Stimulated activated CD8-positive, alpha-beta memory T cell treated with anti-CD3 and anti-CD28 coated beads, Interleukin-15, amount 100 ng/mL, for 24 hours (primary cell): ENCODE measurements at places on chromosomes 6 and 20.

DNA sequence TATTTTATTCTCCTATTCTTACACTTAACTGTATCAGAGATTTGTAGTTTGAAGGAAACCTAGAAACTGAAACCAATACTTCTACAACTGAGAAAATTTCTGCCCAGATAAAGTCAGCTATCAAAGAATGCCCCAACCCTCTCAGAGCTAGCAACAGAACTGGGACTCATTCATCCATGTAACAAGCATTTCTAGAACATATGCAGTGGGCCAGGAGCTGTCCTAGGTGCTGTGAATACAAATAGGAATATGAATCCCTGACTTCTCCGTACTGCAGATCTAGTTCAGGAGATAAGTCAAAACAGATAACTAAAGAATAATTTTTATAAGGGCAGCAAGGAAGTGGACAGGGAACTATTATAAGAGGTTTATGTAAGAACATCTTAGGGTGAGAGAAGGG, 654.1 kb upstream of the NOX3 start:
- no peak for DNase-seq

- DNase-seq, result no peak
Measured at GRCh38 chr6:105794239-105794638, 291.9 kb upstream of the PRDM1 start.

DNA sequence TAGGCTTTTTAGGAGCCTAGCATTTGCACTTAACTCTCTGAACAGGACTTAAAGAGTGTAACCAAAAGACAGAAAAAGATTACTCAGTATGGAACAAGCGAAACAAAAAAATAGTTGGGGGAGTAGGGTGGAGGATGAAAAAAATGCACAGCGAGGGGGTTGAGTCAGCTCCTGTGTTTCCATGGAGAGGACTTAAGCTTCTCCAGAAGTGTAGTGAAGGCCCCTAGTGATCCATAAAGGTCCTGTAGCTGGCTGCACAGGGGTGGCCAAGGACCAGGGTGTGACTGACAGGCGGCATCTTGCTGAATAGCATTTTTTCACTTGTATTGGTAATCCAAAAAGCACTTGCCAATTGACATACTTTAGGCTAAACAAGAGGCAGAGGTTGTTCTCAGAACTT, 533.9 kb downstream of the RFPL4B start:
- no peak for DNase-seq

DNA sequence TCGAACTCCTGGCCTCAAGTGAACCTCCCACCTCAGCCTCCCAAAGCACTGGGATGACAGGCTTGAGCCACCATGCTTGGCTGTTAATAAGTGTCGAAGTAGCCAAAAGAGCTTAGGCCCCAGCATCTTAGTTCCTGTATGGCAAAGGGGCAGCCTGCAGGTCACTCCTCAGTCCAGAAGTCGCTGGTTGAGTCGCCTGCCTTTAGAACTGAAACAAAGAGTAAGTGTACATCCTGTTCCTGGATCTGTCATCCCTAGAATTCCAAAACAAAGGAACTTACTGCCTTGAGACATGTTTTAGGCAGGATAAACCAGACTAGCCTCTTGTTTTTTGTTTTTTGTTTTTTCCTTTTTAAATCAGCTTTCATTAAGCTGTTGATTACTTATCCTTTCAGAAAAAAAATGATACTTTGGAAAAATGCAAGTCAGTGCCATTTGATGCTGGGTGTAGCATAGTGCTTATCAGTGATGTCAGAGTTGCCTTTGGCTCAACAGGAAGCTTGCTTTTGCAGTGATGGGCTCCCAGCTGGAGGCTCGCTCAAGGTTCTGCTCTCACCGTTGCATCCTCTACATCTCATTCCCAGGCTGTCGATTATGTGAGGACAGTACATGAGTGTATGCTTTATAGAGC, 9.0 kb downstream of the ACTR5 start:
- no peak for DNase-seq

- DNase-seq, result no peak
Measured at GRCh38 chr6:78611886-78612480, 255.4 kb upstream of the IRAK1BP1 start.

- no peak for DNase-seq
Measured at GRCh38 chr20:10322073-10323012, 103.7 kb downstream of the SNAP25 start.

DNA sequence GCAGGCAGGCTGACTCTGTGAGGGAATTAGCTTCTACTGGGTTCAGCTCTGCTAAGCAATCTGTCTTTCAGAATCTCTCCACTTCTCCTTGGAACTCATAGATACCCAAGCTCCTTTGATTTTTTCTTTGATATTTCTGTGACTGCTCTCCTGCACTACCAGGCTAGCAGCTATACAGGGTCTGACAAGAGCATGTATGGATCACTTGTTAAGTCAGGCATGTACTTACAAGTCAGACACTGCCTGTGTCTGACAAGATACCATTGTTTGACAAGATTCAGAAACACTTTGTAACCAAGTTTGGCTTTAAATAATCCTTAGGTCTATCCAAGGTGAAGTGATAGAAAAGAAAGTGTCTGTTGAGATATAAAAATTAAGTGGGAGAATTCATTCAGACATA, 79.5 kb downstream of the SESN1 start:
- DNase-seq, result no peak

GRCh38 chr6:53992522-53992921, 118.7 kb upstream of the MLIP start:
- no peak for DNase-seq

DNA sequence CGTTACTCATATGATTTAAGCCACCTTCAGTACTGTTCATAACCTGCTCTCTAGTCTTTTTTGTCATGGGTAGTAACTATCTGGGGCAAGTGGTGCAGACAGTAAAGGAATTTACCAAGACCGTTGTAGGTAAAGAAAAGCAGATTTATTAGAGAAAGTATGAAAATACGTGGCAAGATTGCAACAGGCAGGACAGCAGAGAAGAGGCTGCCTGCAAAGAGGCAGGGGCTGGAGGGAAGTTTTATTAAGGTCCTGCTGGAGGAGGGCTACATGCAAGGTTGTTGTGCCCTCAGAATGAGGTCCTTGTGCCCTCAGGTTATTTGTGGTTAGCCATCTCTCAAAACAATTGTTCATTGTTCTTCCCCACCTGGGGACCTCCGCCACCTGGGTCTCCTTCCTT, 444.3 kb downstream of the BCKDHB start:
- DNase-seq, result no peak

- no peak for DNase-seq
Measured at GRCh38 chr6:149482545-149483333, 2.1 kb downstream of the ZC3H12D start.

DNA sequence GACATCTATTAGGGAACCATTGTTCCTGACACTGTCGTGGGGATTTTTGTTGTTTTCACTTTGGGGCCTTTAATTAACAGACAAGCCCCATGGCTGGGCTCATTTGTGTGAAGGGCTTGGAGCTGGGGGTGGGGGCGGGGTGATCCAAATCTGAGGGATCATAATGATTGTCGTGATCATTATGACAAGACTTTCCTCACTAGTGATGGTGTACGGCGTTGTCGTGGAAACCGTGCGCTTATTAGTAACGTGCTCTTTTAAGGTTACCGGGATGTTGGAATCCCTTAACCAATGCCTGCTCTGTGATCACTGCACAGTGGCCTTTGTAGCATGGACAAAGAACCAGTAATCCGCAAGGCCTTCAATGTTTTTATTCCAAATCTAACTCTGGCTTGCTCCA, 18.6 kb downstream of the PDYN start:
- DNase-seq, result no peak

GRCh38 chr20:33846291-33846935, 35.3 kb downstream of the CHMP4B start:
- DNase-seq, result no peak

- DNase-seq, result no peak
Measured at GRCh38 chr6:105359419-105360370, 43.2 kb downstream of the PREP start.

GRCh38 chr6:41836022-41836659, 48.6 kb downstream of the TOMM6 start:
- no peak for DNase-seq

DNA sequence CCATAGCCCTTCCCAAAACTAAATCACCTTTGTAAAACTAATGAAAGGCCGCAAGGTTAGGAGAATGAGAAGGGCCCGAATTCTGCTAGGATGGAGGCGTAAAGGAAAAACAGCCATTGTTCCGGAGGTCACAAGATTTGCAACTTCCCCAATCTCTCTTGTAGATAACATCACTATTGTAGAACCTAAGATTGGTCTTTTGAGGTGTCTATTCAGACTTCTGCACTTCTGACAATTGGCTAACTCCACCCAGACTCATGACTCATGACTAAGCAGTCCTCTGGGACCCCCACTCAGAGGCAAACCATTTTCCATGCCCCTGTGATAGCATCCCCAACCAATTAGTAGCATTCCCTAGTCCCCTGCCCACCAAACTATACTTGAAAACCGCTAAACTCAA, 210.5 kb upstream of the SHLD1 start:
- no peak for DNase-seq

GRCh38 chr6:169896826-169897456, 145.5 kb downstream of the ERMARD start:
- no peak for DNase-seq

DNA sequence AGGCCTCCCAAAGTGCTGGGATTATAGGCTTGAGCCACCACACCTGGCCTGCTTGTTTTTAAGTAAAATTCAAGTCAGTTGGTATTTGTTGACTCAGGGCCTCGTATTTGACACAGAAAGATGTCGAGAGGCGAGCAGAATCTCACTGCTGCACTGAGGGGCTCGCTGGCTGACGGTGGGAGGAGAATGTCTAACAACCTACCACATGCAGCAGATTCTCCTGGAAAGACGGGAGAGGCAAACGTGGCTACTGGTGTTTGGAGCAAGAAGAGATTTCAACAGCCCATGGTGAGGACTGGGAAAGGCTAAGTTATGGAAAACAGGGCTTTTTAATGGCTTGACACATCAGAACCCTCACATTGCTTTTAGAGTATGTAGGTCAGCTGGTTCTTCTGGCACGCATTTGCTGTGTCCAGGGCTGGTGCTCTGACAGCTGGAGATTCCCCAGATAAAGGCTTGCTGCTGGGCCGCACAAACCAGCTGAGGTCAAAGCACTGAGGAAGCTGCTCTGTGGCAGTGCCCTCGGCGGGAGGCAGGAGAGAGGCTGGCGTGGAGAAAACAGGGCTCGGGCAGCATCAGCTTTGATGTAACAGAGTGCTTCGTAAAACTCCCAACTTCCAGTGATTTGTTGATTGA, 84.2 kb upstream of the FRMD1 start:
- DNase-seq, result no peak

- DNase-seq, result no peak
Measured at GRCh38 chr6:31877651-31878161, 1.1 kb downstream of the SLC44A4 start.

DNA sequence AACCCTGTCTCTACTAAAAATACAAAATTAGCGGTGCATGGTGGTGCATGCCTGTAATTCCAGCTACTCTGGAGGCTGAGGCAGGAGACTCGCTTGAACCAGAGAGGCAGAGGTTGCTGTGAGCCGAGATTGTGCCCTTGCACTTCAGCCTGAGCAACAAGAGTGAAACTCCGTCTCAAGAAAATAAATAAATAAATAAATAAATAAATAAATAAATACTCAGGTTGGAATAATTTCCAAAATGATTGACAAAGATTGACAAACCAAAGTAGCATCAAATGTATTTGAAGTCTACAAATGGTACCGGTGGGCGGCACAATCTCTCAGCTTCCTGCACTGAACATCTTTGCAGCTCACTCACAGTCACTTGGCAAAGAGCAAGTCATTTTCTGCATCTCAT, 144.1 kb upstream of the NRSN1 start:
- no peak for DNase-seq

DNA sequence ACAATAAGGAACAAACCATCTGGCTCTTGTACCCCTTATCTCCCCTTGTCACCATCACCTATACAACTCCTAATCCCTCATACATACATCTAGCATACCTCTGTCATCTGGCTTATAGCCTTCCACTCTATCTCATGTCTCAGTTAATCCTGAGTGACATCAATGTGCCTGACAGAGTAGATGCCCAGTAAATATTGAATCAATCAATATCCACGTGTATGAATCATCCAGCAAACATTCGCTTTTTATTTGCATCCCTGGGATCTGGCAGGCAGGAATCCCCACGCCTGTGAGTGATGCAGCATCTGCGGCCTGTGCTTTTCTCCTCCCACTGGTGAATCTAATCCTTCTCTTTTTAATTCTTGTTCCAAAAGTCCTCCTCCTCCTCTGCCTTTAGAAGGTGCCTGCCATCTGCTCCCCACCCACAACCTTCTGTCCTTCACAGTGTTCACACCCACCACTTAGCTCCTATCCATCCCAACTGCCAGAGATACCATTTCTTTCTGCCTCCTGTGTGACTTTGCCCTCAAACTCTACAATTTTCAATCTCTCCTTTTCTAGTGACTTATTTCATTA, 37.6 kb downstream of the ZNF391 start:
- no peak for DNase-seq

DNA sequence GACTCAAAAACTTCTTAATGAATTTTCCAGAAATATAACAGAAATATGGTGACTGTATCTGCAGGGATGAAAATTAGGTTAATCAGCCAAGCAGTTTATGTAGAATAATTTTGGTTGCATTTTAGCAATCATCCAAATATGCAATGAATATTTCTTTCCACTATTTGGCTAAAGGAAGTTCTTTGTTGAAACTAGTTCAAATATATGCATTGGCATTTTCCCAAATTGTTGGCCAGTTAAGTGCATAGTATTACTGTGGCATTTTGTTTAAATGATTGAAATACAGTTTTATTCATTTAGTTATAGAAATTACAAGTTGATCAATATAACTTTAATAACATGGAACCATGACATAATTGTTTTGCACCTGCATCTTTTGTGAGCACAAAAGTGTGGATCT, 115.5 kb downstream of the DOK5 start:
- no peak for DNase-seq

DNA sequence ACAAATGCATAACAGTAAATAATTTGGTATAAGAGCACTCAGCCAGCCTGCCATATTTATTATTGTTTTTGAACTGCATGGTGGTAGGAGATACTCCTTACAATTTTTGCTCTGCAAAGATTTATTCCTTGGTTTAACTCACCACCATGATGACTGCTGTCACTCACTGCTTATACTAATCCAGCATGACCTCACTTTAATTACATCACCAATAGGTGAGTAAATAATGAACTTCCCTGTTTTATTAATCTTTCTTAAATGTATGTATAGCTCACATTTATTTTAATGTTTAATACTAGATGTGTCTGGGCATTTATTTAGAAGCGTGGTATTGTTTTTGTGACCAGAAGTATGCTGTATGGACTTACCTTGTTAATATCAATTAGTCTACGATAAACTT, 12.8 kb upstream of the TP53TG5 start:
- DNase-seq, result no peak

- DNase-seq, result no peak
Measured at GRCh38 chr6:11353921-11354389, 121.5 kb upstream of the NEDD9 start.

- DNase-seq, result no peak
Measured at GRCh38 chr6:112144145-112144926, 56.9 kb downstream of the FAM229B start.

- no peak for DNase-seq
Measured at GRCh38 chr6:28809947-28810658, 113.7 kb downstream of the TRIM27 start.

- DNase-seq, result no peak
Measured at GRCh38 chr20:35807877-35808276, 36.1 kb downstream of the PHF20 start.
